ENCODE measurements at places on chromosomes 16 and 17.

DNA sequence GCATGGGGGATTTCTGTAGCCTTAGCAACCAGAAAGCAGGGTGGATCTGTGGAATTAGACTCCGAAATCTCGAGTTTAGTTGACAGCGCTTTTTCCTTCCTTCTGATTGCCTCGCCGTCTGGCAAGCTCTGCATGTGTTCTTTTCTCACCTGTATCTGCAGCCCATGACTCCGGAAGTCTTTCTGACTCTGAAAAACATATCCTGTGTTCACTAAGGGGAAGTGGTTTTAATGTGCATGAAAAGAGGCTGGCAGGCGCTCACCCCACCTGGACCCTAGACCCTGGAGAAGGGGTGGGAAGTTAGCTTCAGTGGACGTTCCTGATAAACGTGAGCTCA lies 158.5 kb downstream of the RPTOR start:
- DNase-seq, result no peak

DNA sequence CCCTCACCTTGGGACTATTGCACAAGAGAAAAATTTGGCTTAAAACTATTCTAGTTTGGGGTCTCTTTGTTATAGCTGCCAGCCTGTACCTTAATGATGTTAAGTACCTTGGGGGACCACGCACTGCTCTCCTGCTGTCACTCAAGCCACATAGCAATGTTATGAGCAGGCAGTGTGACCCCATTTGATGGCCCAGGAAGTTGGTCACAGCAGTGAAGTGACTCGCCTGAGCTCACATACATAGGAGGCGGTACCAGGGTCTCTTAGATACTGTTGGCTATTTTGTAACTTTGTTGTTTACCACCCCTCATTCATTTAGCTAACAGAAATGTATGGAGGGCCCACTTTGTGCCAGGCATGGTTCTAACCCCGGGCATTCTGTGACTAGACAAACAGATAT lies 16.4 kb downstream of the KCNG4 start:
- no peak for DNase-seq

GRCh38 chr17:11485336-11486100 lies 112.8 kb upstream of the DNAH9 start:
- no peak for DNase-seq

- peak; percentile 22 for DNase-seq
Measured at GRCh38 chr16:23025692-23026307, 123.5 kb downstream of the USP31 start.

DNA sequence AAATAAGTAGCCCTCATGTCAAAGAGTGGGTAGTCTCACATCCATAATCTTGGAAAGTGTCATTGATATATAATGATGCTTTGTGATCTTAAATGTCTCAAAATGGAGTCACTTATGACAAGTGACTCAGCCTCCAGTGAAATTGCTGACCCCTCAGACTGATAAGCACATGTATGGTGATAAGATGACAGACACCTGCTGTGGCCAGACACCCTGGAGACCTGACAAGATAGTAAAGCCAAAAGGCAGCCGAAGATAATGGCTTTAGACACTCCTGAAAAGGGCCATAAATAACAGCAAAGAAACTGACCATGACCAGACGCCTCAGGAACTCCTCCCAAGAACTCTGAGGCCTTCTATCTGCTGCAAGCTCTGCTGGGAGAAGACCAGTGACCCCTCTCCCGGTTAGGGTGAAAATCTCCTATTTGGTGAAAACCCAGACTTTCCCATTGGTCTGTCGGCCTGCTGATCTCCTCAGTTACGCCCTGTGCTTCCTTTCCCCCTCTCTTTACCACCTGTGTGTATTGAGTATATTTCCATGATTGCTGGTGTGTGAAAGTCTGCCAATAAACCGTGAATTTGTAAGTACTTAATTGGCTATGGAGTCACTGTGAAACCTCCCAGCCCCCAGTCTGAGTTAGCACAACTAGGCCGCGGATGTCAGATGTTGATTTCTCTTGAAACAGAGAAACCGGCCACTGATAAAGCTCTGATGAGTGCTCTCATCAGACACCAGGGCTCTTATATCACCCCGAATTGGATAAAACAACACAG lies 226.7 kb upstream of the MYOCD start:
- no peak for DNase-seq

DNA sequence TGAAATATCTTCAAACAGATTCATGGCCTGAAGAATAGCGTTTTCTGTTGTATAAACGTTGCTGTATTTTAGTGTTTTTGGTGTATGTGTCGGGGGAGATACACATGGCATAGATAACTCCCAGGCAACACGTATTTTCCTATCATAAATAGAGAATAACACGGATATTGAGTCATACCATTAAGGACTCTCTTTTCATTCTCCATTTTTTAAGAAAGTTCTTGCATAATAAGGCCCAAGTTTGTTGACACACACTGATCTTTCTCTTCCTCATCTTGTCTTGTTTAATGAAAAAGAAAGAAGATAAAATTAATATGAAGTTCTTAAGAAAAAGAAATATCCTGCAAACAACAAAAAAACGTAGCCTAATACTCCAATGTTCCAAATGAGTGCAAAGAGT lies 13.4 kb downstream of the ABCA8 start:
- no peak for DNase-seq

DNA sequence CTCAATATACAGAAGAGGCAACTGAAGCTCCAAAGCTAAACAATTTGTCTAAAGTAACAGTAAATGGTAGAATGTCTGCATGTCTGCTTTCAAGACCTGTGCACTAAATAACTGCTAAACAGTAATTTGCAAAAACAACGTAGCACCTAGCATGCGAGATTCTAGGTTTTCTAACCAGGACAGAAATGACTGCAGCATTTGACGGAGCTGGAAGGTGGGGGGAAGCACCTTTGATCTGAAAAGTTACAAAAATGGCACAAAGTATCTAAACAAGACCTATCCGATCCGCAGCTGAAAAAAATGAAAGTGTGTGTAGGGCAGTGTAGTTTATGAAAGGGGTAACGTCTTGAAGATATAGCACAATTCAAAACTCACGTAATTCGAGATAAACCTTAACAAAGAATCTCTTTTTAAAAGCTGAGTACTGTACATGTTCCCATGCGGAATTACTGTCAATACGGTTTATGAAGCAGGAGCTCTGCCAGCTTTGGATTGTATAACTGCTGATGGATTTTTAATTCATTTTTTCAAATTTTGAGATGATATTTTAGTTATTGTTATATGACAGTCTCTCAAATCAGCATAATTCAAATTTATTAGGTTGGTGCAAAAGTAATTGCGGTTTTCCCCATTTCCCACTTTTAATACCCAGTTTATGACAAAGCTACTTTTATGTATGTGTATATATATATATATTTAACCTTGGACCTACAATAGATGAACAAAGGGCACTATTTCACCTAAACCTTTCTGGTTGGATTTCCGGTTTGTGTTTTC lies 1.2 kb upstream of the WIPI1 start:
- no peak for DNase-seq

DNA sequence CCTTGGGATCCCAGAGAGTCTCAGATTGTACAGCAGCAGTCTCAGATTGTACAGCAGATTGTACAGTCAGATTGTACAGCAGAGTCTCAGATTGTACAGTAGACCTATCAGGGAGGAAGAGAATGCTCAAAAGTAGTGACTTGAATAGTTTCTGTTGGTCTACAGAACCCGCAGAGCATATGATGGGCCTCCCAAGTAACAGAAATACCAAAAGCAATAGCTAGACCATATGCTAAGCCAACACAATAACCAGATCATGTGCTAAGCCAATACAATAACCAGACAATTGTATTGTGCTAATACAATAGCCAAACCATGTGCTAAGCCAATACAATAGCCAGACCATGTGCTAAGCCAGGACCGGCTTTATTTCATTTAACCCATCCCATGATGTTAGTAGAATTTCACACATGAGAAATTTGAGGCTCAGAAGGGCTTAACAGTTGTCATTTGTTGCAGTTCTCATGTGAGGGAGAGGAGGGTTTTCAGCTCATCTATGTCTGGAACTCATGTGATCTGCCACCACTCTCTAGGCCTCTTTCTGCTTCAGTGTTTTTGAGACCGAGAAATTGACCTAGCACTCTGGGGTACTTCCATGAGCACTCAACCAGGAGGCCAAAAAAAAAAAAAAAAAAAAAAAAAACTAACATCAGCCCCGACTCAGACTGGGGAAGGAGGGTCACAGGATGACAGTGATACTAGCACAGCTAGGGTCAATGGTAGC lies 144.0 kb downstream of the SOX9 start:
- no peak for DNase-seq

DNA sequence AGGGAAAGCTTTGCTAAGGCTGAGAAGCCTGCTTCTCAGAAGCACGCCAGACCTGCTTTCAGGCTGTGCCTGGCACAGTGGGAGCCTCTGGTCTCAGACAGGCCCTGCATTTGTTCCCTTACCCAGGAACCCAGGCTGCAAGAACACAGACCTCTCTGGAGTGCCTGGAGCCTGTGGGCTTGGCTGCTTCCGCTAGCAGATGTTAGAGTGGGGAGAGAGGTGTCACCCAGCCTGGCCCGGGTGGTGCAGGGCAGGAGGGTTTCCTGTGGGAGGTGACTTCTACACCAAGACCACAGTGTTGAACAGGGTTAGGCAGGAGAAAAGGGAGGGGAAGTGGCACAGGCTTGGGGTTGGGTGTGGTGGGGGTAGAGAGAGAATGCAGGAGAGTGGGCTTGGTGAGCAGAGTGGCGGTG lies 35.8 kb upstream of the ADGRG1 start:
- no peak for DNase-seq

DNA sequence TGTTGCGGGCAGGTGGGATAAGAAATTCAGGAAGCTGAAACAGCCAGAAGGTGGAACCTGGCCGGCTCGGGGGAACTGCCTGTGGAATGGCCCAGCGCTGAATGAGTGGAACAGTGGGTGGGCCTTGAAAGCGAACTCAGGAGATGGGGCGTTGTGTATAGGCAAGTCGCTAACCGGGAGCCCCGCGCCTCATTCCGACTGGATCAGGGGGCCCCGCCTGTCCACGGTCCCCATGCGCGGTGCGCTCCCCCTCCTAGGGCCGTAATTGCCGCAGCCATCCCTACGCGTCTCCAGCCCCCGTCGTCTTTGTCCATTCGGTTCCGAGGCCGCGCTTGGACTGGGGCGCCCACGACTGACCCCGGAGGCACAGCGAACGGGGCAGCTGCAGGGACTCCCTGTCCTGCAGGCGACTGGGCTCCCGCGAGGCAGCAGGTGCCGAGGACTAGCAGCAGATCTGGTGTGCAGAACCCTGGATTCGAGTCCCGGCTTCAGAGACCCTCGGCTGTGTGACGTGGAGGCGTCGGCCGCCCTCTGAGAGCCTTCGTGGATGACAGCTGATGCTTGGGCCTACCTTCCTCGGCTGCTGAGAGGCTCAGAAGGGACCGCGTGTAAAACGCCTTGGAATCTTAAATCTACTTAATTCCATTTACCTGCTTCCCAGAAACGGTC lies 10.9 kb upstream of the CA4 start:
- no peak for DNase-seq

- DNase-seq, result no peak
Measured at GRCh38 chr16:85611194-85611443, 2.0 kb upstream of the GSE1 start.

- no peak for DNase-seq
Measured at GRCh38 chr16:72807245-72807644, 240.7 kb downstream of the ZFHX3 start.

DNA sequence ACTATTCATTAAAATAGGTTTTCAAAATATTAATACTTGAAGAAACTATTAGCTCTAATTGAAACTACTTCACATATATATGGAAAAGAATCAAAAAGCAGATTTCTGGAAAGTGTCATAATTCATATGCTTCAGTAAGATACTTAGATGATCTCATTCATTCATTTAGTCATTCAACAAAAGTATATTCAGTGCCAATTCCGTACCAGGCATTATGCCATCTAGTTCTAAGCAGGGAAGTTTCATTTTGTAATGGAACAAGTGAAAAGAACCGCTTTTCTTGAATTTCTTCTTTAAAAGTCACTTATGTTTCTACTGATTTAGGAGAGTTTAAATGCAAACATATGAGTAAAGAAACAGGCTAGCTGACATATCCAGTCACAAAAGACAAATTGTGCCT lies 118.3 kb upstream of the FAM20A start:
- DNase-seq, result no peak

DNA sequence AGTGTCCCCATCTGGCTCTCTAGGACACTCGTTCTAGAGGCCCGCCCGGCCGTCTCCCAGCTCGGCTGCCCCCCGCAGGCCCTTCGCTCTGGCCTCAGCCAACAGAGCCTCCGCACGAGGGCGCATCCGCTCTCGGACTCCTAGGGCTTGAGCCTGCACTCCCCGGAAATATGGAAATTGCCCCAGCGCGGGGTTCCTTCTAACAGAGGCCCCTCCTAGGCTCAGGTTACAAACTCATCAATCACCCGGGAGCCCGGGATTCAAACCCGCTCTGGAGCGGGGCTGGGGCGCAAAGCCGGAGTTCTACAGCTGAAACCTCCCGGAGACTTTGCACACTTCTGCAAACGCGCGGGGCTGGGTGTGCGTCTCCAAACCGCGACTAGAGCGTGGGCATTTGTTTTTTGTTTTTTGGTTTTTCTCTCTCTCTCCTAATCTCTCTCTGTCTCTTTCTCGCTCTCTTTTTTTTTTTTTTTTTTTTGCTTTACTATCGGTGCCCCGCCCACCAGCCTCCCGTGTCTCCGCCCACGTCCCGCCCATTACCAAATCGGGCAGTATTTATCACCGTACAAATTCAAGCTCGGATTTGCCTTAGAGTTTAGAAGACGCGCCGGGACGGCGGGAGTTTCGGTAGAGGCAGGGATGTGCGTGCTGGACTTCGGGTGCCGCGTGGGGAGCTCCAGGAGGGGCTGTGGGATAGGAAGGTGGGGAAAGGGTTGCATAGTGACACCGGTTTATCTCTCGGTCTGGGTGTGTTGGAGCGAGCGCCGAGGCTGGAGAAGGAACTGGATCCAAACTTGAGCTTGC lies 2.4 kb upstream of the FOXL1 start:
- DNase-seq, result no peak

GRCh38 chr16:77939968-77940367 lies 82.4 kb upstream of the CLEC3A start:
- no peak for DNase-seq

GRCh38 chr16:53837426-53837825 lies 133.5 kb downstream of the FTO start:
- DNase-seq, result no peak

DNA sequence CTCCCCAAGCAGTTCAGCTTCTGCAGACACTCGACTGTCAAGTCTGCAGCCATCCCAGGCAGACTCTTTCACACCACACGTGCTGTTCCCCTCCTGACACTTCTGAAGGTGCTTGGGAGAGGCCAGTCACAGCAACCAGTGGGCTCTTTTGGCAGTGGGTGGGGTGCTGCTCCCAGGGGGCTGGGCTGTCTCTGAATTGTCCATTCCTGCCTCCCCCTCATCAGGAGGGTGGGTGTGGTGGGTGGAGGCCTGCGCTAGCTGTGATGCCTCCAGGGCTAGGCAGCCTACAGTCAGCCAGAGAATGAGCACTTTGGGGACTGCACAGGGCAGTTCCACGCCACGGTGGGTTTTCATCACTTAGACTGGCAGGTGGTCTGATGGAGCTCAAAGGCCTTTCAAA lies 10.3 kb downstream of the STARD3 start:
- no peak for DNase-seq

DNA sequence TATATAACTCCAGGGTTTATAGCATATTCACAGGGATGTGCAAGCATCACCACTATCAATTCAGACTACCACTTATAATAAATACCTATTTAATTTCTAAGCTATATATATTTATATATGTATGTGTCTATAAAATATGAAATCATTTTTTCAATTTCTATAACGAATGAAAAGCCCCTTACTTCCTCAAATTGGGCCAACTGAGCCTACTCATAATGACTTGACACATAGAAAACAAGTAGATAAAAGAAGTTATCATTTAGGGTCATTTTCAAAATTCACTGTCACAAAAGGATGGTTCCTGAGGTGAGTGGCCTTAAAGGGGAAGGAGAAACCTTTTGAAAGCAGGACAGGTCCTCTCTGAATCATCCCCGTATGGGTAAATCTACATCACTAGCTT lies 114.1 kb downstream of the ADCY9 start:
- DNase-seq, result no peak

All from vagina (tissue), 2 donors.